ENCODE measurements at places on chromosomes 3 and 15.

GRCh38 chr3:15071699-15072098, 6.6 kb upstream of the MRPS25 start:
- DNase-seq = no peak

GRCh38 chr3:138384531-138384930, 36.2 kb downstream of the MRAS start:
- peak; percentile 8 for DNase-seq

DNA sequence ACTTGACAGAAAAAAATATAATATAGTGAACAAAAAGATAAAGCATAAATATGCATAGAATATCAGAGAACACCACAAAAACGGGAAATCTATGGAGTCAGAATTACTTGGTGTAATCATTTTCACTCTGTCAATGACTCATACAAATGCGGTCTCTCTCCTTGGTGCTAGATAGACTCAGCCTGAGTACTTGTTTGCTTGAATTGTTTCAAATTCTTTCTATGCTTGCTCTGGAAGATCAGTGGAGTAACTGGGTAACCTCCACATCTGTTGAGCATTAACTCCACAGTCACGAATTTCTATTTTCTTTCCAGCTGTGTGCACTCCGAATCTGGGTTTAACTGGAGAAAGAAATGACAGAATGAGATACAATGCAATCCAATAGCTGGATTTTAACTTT, 760.4 kb downstream of the ZPLD1 start:
- peak; percentile 7 for DNase-seq

- DNase-seq = no peak
Observed at GRCh38 chr3:114902691-114903101, 244.4 kb downstream of the ZBTB20 start.

GRCh38 chr3:188383748-188384147, 229.8 kb downstream of the LPP start:
- no peak for DNase-seq

GRCh38 chr3:37701734-37702433, 159.8 kb upstream of the CTDSPL start:
- no peak for DNase-seq

GRCh38 chr3:141996437-141996836, 120.0 kb downstream of the ATP1B3 start:
- no peak for DNase-seq

DNA sequence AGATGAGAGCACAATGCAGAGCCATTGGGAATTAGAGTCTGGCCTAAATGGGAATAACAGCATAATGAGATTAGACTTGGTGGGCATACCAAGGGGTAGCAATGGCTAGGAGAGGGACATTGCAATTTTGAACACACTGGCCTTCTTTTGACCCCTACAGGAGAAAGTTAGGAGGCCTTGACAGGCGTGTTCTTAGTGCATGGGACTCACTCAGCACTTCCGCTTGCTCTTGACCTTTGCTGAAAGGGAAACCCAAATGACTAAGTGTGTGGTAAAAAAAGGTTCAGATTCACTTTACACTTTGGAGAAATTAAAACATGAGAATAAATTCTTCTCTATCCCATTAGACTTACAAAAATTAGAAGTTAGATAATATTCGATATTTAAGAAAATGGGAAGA, 317.4 kb downstream of the DIPK2A start:
- no peak for DNase-seq

DNA sequence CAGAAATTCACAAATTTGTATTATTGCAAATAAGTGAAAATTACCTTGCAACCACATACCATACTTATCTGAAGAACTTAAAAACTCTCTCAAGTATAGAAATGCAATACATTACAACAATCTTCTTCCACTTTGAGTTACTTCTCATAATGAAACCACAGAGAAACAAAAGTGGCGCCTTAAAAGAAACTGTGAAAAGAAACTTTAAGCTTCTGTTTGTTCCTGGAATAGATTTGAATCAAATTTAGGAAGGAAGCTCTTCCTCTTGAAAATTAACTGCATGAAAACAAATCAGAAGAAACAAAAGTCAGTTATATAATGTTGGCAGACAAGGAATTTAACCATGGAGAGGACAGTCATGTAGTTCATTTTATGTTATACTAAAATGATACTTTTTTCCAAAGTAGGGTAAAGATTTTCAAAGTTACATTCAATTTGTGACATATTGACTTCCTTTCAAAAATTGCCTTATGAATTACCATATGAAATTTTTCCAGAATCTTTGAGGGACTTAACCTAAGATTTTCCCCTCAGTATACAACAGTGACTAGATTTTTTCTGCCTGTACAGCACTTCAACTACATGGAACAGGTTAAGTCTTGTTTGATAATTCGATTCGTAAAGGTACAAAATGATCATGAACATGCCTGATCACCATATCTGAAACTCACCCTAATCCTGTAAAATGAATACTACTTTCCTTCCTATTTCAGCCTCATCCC, 57.6 kb upstream of the TNFSF10 start:
- no peak for DNase-seq

GRCh38 chr15:94119298-94119811, 112.0 kb upstream of the MCTP2 start:
- no peak for DNase-seq

DNA sequence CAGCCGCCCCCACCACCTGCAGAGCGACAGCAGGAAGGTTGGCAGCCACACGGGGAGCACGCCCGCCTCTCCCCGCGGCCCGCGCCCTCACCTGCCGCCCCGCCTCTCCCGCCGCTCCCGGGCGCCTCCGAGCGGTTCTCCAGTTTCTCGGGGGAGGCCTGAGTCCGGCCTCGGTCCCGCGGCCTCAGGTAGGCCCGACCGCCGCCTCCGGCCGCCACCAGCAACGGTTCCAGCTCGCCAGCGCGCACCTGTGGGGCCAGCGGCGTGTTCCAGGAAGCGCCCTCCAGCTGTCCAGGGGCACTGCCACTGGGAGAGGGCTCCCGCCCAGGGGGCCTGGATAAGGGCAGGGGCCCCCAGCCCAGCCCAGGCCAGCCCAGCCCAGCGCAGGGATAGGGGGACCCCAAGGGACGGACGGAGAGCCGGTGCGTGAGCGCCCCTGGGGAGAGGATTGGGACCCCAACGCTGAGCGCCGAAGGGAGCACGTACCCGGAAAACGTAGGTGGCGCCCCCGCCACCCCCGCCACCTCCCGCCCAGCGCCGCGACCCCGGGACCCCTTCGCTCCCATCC, 2.2 kb downstream of the LTK start:
- DNase-seq = no peak

DNA sequence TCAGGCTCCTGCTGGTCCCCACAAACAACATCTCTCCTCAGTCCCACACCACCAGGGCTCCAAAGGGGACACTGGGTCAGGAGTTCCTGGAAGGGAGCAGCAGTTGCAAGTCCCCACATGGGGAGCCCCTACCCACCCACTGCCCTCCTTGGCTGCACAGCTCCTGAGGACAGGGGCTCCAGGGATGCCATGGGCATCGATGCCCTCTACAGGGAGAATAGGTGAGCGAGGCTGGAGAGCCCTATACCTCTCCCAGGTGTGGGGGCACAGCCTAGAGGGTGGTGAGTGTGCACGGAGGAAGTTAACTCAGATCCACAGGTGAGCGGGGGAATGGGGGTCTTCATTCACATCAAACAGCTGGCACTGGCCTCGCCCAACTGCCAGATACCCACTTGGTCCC, 141.2 kb upstream of the LINGO1 start:
- no peak for DNase-seq

DNA sequence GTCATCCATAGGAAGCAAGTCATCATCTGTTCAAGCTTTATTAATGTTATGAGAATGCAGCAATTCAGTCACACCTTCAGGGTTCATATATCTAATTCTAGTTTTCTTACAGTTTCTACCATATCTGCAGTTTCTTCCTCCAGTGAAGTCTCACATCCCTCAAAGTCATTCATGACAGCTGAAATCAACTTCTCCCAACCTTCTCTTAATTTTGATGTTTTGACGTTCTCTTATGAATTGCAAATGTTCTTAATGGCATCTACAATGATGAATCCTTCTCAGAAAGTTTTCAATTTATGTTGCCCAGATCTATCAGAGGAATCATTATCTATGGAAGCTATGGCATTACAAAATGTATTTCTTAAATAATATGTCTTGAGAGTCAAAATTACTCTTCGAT, 210.4 kb upstream of the ZBTB20 start:
- no peak for DNase-seq

GRCh38 chr3:148816427-148816826, 11.2 kb upstream of the CPB1 start:
- DNase-seq = no peak

DNA sequence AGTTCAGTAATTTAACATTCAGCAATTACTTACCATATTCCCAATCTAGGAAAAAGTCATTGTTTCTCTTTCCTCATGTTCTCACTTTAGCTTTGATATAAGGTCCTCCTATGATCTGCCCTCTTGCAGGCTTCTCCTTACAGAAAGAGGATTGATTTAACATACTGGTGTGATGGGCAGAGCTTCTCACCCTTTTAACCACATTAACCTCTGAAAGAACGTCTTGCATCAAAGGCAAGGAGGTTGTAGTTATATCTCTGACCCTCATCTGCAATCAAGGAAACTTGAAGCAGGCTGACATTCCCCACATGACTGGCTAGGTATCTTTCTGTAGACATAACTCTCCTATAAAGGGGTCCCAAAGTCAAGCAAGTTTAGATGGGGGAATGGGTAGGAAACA, 39.5 kb downstream of the BTLA start:
- no peak for DNase-seq

DNA sequence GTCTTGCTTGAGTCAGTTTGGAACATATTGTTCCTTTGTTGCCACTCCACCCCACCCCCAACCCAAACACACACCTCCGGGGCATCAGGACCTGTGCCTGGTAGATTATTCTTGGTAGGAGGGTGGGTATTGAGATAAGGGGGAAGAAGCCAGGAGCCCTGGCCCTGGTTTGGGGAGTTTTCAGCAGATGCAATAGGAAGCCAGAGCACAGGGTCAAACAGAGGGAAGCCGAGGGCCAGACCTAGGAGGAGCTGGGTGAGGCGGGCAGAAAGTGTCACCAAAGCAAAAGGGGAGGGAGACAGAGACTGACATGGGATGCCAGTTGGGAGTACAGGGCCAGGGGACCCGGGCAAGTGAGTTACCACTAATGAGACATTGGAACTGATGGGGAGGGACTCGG, 163.1 kb downstream of the RPLP1 start:
- DNase-seq = no peak

DNA sequence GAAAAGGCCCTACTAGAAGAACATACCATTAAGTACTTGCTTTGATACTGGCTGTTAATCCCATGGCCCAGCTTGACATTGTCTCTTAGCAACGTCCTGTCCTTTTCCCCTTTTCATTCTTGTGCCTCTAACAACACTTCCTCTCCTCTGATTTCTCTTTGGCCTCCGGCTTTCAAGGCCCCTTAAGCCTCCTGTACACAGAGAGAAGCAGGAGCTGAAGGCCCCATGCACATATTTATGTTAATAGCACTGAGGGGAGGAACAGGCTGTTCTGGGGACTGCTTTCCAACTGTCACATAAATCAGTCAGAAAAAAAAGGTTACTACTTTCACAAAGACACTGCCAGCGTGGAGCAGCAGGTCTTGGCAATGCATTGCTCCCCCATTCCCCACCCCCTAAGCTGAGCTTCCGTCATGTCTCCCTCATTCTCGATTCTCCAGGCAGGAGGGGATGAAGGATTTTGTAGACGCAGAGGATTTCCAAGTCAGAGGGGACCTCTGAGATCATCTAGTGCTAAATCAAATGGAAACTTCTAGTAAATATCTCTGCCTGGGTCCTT, 257.4 kb upstream of the ADAMTS9 start:
- DNase-seq = no peak

DNA sequence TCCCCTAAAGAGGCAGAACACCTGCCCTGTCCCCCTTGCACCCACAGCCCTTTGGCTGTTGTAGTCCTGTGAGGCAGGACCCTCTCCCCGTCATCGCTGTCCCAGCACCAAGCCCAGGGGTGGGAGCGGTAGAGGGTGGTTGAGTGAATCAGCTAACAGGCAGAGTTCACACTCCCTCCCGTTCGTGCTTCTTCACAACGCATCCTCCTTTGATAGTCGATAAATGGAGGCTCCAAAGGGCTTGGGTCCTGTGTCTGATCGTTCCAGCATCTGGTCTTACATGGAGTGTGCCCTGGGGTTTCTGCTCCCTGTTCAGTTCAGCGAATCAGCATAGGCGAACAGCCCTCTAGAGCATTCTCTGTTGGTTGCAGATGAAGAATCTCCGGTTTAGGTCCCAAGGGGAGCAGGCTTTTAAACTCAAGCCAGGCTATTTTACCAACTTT, 820 bp upstream of the HMCES start:
- peak; percentile 7 for DNase-seq

DNA sequence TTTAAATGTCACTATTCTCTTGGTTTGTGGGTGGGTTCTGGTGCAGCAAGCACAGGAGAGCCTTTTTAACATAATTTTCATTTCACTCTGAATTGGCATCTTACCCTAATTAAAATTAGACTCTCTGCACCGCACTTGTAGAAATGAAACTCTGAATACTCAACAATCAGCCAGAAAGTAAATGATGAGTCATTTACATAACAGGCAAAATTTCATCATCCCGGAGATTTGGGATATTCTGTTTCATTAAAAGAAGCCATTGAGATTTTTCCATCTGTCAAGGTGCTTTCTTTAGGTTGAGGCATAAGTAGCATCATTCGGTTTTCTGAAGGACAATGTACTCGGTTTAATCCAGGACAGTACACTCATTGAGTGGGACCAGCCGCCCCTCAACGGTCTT, 111.0 kb downstream of the RFTN1 start:
- no peak for DNase-seq

DNA sequence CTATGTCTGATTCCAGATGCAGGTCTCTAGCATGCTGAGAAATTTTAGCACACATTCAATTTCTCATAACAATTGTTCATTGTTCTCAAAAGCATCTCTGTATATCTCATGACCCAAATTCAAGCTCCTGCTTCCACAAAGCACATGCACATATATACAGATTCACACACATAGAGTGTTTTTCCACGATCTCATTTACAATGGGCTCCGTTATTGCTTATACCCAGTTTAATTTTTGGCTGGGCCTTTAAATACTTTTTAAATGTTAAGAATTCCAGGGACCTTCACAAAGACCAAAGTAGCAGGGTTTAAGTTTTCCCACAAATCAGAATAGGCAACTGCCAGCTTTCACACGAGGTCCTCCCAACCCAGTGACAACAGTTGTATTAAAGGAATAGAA, 333.5 kb upstream of the SEMA6D start:
- DNase-seq = no peak

DNA sequence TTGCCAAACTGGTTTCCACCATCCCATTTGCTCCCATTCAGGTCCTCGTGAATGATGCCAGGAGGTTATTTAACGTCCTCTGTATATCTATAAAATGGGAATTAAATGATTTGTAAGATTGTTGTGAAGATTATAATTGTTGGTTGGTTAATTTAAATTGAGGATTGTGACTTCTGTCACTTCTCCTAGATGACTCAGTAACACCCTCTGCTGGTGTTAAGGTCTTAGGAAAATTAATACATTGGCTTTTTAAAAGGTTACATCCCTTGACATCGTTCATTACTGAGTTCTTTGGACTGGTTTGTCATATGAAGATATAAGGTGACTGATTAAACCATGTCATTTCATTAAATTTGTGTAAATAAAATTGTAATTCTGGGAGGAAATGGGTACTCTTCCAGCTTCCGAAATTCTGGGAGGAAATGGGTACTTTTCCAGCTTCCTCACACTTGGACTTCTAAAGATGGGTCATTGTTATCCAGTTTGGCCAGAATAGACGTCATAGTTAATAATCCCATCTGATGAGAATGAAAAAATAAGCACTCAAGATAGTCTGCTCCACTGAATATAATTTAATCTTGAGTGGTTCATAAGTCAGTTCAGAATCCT, 33.3 kb upstream of the PAQR5 start:
- DNase-seq = peak; percentile 41

- DNase-seq = no peak
Observed at GRCh38 chr3:43505351-43505750, 116.5 kb downstream of the ANO10 start.
